ENCODE measurements at places on chromosomes 4 and X.

DNA sequence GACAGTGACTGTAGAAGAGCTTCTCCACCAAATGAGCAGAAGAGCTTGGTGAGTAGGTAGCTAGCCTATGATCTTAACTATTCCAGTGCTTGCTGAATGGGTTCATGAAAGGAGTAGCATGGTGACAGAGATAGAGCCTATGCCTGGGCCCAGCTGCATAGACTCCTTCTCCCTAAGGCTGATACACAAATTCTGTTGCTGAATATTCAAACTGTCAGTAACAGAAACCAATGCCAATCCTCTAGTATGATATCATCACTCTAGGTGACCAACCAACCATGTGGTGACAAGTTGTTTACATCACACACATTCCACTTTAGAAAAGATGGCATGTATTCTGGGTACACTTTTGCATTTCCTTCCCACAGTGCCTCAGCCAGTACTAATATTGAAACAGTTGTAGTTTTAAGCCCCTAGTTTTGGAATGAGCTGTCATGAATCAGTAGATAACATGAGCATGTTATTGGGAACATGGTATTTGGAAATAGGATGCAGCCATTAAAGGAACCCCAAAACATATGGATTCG lies 103.4 kb upstream of the GRXCR1 start:
- no peak for DNase-seq

DNA sequence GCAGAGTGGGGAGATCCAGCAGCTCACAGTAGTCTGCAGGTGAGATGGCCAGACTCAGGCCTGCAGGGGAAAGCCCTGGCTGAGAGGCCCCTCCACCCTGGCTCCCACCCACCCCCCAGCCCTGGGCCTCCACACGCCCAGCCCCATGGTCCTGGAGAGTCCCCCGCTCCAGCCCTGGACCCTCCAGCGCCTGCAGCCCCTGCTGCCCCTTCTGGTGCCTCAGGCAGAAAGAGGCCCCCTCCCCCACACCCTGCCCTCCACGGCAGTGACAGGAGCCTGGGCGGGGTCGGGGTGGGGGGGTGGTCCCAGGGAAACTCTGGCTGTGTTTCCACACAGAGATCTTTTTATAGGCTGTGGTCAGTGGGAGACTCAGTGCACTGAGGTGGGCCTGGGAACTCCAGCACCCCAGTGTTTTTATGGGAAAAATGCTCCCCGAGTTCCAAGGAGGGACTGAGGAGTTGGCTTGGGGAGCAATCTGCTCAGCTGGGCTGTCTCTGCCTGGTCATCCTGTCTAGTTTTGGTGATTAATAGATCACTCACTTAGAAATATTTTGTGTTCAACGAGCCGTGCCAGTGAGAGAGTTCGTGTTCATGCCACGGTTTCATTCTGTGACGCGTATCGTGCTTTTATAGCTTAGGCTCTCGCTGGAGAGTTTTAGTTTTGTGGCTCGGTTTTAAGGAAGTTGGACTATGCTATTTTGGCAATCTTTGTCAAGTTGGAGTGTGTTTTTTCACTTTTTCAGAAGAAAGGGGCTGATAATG lies 53.1 kb upstream of the HGFAC start:
- no peak for DNase-seq

DNA sequence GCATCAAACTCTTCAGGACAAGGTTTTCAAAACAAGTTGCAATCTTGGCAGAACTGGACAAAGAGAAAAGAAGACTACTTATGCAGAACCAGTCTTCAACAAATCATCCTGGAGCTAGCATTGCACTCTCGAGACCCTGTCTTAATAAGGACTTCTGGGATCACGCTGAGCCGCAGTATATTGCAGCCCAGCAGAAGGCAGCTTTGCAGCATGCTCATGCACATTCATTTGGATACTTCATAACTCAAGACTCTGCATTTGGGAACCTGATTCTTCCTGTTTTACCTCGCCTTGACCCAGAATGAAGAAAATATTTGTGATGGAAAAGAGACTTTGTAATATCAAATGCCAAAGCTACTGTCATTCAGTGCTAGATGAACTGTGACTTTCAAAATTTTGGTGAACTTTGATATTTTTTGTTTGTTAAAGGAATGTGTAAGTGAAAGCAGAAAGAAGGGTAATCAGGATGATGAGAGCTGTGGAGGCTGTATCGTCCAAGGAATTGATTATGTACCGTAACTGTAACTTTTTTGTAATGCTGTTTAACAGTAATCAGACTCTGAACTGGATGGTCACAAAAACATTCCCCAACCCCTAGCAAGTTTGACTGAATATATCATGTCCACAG lies 27.2 kb downstream of the HSPA4L start:
- DNase-seq, result no peak

DNA sequence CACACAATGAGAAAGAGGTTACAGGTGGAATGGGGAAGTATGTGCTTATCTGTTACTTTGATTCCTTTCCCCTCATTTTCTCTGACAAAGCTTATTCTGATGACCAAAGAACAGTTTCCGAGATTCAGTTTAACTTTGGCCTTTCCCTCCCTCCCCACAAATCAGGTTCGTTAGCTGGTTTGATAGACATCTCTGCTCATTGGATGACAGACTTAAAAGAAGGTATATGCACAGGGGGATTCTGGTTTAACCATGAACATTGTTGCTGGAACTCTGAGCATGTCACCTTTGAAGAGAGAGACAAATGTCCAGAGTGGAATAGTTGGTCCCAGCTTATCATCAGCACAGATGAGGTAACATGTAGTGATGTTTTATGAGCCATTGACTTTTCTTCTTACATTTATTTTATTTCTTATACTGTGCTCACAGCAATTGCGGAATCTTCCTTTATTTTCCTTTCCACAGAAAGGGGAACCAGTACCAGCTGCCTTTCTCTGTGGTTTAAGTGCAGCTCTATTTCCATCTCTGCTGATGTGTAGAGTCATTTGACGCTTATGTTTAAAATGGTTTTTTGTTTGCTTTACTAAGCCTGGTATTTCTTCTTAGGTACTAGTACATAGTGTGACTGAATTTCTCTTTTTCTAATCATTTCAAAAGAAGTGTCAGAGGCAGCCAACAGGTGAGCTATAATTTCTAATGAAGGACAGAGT lies 125.0 kb downstream of the AKAP4 start:
- no peak for DNase-seq

- no peak for DNase-seq
Measured at GRCh38 chr4:76055016-76055415, 19.1 kb upstream of the CXCL11 start.

GRCh38 chr4:57116245-57116644 lies 6.1 kb upstream of the IGFBP7 start:
- no peak for DNase-seq

DNA sequence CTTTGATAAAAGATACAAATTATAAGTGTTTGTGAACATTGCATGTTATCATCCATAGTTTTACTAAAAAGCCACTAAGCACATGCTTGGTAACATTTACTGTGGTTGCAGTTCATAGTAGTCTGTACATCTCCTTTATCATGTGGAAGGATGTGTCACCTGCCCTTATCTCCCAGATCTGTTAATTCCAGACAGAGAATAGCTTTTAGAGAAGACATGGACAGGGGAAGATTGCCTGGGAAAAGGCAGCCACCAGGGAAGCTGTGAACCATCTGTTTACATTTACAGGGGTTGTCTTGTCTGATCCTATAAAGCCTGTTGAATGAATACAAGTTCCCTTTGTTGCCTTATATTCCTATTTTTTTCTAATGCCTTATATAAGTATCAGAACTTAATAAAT lies 396.0 kb downstream of the FAT4 start:
- DNase-seq, result no peak

GRCh38 chr4:57492251-57492878 lies 382.2 kb upstream of the IGFBP7 start:
- no peak for DNase-seq

DNA sequence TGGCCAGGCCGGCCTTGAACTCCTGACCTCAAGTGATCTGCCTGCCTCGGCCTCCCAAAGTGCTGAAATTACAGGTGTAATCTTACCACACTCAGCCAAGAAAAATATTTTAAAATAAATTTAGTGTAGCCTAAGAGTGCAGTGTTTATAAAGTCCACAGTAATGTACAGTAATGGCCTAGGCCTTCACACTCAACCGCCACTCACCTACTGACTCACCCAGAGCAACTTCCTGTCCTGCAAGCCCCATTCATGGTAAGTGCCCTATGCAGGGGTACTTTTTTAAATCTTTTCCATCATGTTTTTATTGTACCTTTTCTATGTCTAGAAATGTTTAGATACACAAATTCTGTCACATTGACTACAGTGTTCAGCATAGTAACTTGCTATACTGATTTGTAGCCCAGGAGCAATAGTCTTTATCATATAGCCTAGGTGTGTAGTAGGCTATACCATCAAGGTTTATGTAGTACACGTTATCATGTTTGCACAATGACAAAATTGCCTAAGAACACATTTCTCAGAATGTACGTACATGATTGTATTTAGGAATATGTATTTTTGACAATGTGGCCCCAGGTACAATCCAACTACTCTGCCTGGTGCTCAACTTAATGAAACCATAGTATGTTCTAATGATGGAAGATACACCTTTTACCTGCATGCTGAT lies 455.2 kb downstream of the PCDH7 start:
- DNase-seq, result no peak

DNA sequence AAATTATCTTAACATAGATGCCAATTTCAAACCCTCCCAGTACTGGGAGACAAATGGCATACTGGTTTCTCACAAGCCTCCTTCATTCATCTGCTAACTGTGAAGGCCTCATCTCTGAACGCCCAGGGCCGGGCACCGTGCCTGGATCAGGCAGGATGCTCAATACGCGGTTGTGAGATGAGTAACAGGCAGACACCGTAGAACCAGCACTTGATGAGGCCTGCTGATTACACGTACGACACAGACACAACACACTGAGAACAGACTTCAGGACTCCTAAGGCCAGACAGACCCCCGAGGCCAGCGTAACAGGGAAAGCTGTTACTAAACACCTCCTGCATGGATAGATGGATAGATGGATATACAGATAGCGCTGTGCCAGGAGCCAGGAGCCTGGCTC lies 154.6 kb downstream of the AFAP1 start:
- no peak for DNase-seq

GRCh38 chr4:18880871-18881270 lies 859.3 kb upstream of the LCORL start:
- DNase-seq, result no peak
